Activated CD8-positive, alpha-beta memory T cell treated with anti-CD3 and anti-CD28 coated beads for 4 hours (primary cell): ENCODE measurements at places on chromosomes 1 and 21.

DNA sequence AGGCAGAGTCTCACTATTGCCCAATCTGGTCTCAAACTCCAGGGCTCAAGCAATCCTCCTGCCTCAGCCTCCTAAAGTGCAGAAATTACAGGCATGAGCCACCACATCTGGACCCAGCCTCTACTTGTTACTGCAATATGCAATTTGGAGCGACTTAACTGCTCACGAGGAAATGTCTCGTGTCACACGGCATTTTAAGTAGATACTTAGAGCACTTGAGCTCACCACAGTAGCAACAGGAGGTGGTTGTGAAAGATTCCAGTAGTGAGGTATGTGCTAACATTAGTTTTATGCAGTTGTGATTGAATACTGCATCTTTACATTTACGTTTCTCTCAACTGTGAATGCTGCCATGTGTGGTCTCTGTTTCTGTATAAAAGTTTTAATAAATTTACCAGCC is 5.8 kb upstream of the NDUFV3 start:
- no peak for DNase-seq

DNA sequence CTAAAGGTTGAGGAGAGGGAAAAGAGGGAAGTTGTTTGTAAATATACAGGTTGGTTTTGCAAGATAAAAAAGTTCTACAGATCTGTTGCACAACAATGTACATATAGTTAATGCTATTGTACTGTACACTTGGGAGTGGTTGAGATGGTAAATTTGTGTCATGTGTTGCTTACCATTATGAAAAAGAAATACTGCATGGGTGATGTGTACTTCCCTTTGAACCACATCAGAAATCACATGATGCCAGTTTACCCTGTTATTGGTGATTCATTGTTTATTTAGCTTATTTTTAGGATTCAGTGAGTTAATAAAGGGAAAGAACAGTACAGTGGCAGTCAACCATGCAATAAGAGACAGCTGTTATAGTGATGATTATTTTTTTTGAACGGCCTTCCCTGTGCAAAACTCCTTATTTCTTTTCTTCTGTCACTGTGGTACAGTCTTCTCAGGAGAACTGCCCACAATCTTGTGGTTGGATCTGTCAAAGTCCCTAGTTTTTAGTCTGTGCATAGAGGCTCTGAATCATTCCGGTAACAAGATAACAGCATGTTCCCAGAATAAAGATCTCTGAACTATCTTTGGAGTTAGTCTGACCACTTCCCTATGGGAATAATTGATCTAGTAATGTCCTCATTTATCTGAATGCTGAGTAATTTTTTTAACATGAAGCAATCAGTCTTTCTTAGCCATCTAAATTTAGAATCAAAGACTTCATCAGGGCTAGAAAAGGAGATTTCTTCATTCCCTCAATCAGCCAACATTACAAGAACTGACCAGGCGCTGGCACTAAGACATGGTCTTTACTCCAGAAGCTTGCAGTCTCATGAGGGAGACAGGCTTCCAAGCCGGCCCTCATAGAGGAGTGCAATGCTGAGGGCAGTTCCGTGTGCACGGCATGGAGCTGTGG is 84.2 kb downstream of the SH3GLB1 start:
- DNase-seq: no peak

GRCh38 chr1:110462093-110462492 is 11.1 kb downstream of the PROK1 start:
- no peak for DNase-seq

DNA sequence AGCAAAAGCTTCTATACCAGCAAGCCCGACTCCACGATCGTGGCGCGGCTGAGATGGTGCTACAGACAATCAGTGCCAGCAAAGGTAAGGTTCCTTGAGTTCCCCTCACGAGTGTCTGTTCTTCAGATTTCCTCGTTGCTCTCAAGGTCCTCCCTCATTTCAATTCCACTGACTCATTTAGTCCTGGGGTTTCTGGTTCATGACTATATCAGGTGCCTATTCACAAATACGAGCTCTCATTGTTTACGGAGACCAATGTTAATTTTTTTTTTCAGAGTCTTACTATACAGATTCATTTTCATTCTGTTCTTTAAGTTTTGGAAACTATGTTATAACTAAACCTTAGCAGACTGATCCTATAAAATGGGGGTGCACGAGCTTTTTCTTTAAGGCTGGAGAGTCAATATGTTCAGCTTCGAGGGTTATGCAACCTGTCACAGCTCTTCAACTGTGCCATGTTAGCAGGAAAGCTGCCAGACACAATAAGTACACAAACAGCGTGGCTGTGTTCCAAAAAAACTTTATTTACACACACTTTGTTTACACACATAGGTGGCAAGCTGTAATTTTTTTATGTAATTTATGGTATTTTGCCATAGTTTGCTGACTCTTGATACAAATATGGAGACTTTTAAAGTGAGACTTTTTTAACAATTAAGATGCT is 134.3 kb downstream of the ZP4 start:
- DNase-seq: no peak

- DNase-seq: no peak
Measured at GRCh38 chr1:207857447-207857846, 53.5 kb downstream of the CD34 start.

- DNase-seq: no peak
Measured at GRCh38 chr1:116929961-116930592, 20.4 kb downstream of the PTGFRN start.

GRCh38 chr1:32400876-32401631 is 6.8 kb upstream of the BSDC1 start:
- no peak for DNase-seq

DNA sequence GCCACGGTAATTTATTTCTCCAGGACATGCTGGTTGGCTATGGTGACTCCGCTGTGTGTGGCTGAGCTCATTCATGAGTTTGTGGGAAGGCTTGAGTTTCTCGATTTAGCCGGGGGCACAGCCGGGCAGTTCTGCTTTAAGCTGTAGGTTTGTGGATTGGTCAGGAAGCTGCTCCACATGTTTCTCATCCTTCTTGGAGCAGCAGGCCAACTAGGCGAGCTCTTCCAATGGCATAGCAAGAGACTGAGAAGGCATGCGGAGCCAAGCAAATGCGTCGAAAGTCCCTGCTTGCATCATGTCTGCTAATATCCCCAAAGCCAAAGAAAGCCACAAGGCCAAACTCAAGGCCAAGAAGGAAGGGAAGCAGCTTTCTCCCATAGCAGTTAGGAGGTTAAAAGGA is 71.6 kb upstream of the GREM2 start:
- no peak for DNase-seq

- DNase-seq: no peak
Measured at GRCh38 chr1:164703463-164703862, 144.5 kb downstream of the PBX1 start.

DNA sequence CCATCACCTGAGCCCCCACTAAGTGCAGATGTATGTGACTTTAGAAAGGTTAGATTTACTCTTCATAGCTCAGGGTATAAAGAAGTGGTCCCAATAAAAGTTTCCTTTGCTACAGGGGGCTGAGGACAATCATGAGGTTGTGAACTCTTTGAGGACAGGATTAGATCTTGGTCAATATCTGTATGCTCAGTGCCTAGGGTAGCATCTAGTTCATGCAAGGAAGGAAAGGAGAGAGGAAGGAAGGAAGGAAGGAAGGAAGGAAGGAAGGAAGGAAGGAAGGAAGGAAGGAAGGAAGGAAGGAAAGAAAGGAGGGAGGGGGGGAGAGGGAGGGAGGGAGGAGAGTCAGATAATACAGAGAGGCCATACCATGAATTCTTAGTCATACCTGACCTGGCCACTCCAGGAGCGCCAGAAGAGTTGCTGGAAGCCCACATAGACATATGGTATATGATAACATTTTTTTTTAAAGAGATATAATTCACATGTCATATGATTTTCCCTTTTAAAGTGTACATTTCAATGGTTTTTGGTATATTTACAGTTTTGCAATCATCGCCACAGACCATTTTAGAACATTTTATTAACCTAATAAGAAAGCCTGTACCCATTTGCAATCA is 9.7 kb upstream of the CSRP1 start:
- DNase-seq: no peak

DNA sequence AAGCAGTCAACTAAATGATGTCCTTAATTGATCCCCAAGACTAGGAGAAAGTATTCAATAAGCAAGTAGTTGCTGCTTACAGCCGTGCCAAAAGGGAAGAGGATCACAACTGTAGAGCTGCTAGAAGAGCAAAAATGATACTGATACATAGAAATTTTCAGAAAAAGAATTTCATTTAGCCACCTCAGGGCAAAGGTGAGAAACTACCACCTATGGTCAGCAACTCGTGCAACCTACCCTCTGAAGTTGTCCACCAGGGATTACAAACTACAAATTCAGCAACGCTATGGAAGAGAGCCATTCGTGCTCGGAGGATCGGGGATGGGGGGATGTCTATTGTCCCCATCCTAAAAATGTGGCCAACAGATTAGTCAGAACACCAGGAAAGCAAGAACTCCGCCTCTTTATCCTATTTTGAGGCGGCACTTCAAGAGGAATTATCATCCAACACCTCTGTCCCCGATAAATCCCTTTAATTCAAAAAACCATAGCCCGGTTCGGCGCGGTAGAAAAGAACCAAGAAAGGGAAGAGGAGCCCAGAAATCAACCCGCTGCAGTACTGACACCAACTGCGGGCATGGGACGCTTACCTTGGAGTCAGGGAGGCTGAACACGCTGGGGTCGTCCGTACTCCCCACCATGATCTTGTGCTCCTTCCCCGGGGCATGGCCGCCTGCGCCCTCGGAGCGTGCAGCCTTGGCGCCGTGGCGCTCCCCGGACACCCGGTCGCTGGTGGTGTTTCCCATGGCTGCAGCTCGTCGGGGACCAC is 687 bp downstream of the PRKAB2 start:
- no peak for DNase-seq

DNA sequence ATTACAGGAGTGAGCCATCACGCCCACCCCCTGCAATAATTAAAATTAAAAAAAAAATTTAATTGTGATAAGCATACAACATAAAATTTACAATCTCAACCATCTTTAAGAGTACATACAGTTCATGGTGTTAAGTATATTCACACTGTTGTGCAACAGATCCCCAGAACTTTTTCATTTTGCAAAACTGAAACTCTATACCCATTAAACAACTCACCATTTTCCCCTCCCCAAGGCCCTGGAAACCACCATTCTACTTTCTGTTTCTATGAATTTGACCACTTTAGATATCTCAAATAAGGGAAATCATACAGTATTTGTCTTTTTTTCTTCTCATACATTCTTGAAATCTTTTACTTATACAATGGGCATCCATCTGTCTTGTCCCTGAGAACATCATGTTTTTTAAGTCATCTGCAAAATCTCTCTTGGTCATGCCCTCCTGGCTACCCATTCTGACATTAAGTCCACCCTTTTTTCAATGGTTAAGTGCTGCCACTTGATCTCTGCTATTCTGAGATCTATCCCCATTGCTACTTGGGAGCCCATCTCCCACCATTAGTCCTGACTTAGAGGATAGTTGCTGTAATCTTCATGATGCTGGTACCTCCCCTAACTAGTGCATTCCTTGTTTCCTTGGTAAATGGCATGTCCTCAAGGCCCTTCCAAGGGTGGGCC is 39.4 kb upstream of the ZFYVE9 start:
- no peak for DNase-seq

- DNase-seq: peak; percentile 73
Measured at GRCh38 chr1:21439721-21440629, at the start of gene NBPF3. Gene NBPF3 (plus strand): TSS chr1:21440137. CDS start chr1:21445087, 4,950 bp downstream.

DNA sequence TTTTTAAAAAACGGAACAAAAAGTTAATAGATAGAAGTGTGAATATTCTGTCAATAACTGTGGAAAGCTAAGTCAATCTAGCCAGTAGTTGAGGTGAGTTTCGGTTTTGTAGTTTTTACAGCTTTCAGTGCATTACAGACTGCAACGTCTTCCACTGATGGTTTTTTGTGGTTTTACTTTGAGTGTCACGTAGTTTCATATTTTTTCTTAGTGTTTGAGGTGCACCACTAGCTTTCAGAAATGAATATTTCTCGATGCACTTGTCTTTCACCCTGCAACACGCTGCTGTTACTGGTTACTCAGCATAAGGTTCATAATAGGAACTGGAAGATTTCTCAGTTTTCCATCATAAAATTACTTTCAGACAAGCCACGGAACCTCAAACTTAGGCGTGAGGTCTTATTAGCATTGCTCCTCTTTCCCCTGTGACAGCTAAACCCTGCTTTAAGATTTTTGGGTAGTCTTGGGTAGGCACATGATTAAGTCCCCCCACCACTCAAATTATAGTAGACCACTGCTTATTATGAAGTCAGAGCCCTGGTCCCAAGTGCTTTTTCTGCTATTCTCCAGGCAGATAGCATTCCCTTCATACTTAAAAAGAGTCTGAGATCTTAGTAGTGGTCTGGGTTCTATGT is 1412.7 kb downstream of the KCNT2 start:
- no peak for DNase-seq

DNA sequence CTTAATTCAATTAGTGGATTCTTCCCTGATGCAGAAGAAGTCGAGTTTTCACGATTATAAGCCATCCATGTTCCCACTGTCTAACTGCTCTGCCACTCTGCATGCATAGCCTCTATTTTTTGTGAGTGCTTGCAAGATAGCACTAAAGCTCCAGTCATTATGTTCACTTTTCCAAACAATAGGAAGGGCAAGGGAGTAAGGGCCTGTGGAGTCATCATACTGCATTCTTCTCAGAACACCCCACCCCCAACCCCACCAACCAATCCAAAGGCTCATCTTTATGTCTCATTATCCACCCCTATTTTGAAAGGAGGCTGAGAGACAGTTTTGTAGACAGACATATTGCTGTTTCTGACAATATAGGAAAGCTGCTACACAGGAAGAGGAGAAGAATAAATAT is 471.7 kb upstream of the ADGRL2 start:
- DNase-seq: no peak

- DNase-seq: no peak
Measured at GRCh38 chr21:35814858-35815619, 245.3 kb downstream of the SETD4 start.

- DNase-seq: no peak
Measured at GRCh38 chr1:206488466-206488865, 18.2 kb downstream of the IKBKE start.

DNA sequence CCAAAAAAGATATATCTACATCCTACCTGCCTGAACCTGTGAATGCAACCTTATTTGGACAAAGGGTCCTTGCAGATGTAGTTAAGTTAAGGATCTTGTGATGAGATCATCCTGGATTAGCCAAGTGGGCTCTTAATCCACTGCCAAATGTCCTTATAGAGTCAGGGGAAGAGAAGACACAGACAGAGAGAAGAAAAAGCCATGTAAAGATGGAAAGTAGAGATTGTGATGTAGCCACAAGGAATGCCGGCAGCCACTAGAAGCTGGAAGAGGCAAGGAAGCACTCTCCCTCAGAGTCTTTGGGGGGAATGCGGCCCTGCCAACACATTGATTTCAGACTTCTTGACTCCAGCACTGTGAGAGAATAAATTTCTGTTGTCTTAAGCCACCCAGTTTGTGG is 16.2 kb downstream of the HSD11B1 start:
- no peak for DNase-seq

GRCh38 chr1:204493984-204494280 is 673 bp downstream of the PIK3C2B start:
- DNase-seq: no peak

- no peak for DNase-seq
Measured at GRCh38 chr1:178614286-178614685, 101.4 kb downstream of the TEX35 start.

GRCh38 chr1:12180315-12180714 is 13.5 kb downstream of the TNFRSF1B start:
- DNase-seq: no peak
